ENCODE measurements at places on chromosomes 5 and 9.

- DNase-seq, result no peak
These were observed 23.5 kb downstream of the GKAP1 start for GRCh38 chr9:83794051-83794450.

- DNase-seq, result no peak
These were observed 36.7 kb downstream of the PCA3 start for GRCh38 chr9:76800901-76801300.

GRCh38 chr9:123422635-123423310 lies 66.8 kb downstream of the CRB2 start:
- DNase-seq, result no peak

DNA sequence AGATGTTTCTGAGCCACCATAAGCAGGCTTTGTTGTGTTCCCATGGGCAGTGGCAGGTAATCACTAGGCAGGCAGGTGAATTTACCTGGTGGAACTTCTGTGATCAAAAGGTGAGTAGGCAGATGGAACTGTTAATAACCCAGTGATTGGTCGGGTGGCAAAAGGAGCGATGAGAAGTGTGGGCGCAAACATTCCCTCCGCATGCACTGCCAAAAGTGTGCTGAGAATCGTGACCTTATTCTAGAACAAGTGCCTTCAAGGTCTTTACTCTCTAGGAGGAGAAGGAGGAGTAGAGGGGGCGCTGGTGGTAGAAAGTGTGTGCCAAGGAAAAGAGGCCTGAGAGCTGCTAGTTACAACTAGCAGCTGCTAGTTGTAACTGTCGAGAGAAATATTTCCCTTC lies 3.3 kb downstream of the OTULINL start:
- no peak for DNase-seq
